ENCODE measurements at places on chromosomes 5 and 9.

GRCh38 chr9:27336829-27337228, 39.9 kb upstream of the EQTN start:
- no peak for DNase-seq

DNA sequence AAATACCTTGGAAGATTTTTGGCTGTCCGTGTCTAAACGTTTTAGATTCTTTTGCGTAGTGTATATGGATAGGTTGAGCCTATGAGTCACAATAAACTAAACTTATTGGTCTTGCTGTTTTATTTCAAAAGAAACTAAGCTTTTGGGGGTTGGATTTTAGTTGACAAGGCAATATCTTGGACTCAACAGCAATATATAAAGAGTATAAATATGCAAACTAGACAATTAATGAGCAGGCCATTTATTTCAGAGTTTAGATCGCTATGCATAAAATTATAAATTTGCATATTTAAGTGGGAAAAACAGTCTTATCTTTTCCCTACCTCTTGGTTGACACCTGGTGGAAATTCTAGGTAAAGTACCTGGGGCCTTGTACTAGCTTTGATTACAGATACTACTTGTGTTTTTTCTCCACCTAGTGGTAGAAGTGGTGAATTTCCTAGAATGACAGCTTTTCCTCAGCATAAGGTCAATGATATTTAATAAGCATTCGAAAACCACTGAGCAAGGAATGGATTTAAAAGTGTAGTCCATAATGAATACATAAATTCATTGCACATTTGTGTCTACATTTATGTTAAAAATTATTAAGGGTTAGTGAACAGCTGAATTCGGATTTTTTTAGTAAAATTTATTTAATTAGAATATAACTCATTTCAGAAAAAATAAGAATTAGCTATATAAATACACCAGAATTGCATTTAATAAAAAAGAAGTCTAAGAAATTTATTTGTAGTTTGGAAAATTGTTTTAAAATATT, 1.7 kb upstream of the ARRDC3 start:
- peak; percentile 75 for DNase-seq

- no peak for DNase-seq
Observed at GRCh38 chr5:149581931-149582768, 852 bp downstream of the ARHGEF37 start.

DNA sequence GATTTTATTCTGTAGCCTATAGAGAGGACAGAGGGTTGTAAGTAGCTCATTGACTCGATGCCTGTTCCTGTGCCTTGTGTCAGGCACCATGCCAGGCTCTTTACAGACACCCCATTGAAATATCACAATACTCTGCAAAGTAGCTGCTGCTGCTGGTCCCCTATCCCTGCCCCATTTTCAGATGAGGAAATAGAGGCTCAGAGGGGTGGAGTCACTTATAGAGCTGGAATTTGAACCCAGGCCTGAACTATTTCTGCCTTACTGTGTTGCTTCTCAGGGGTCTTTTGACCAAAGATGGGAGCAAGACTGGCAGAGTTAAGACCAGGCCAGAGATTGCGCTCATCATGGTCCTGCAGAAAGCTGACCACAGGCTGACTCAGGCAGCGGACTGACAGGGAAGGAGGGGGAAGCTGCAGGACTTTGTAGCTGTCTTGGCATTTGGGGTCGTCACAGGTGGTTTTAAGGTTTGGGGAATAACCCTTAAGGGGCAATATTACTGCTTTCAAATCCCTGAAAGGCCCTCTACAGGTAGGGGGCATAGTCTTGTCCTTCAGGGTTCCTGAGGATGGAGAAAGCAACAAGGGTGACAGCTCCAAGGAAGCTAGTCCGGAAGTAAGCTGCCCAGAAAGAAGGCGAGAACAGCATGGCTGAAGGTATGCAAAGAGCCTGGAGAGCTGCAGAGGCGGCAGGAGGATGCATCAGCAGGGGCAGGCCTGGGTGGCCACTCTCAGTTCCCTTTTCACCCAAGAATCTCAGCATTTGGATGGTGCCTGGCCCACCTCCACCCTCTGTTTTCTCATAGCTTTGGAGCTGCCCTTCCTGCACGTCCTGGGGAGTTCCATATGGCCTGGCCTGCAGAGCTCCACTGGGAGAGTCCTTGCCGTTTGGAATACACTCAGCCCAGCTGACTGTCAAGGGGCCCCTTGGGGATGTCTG, 18.3 kb upstream of the NDST1 start:
- peak; percentile 62 for DNase-seq

- DNase-seq, result no peak
Observed at GRCh38 chr9:8855046-8855445, 1055.5 kb upstream of the DMAC1 start.

GRCh38 chr5:102663749-102664530, 91.2 kb upstream of the PAM start:
- peak; percentile 38 for DNase-seq

- peak; percentile 1 for DNase-seq
Observed at GRCh38 chr5:95284572-95285408, at the start of gene MCTP1. Gene MCTP1 (minus strand): TSS chr5:95285094.

- DNase-seq, result no peak
Observed at GRCh38 chr5:149727336-149728035, 2.6 kb upstream of the PPARGC1B start.

DNA sequence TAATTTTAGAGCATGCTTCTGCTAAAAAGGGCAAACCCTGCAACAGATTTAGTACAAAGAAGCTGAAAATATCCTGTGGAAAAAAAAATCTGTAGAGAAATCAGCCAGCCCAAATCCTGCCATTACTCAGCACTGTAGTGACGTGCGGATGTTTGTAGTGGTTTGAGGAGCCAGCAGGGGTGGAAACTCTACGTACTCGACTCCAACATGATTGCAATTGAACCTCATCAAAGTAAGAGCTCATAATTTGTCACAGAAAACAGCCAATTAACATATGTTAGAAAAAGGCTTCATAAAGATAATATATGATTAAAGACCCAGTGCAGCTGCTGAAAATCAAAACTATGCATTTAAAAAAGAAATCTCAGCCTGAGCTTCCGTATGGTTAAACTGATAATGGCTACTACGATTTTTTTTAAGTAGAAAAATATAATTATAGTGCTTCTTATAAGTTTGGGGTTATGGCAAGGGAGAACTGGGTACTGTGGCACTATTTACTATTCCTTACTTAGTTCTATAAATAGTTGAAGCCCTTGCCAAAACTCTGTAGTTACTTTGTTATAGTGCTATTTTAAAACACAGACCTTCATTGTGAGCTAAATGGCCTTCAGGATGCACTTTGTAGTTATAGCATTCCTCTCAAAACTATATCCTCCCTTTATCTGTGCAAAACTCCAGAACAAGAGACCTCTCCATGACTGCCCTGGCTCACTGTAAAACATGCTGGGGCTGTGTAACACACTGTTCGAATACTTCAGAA, 49.4 kb downstream of the MEF2C start:
- DNase-seq, result peak; percentile 54

DNA sequence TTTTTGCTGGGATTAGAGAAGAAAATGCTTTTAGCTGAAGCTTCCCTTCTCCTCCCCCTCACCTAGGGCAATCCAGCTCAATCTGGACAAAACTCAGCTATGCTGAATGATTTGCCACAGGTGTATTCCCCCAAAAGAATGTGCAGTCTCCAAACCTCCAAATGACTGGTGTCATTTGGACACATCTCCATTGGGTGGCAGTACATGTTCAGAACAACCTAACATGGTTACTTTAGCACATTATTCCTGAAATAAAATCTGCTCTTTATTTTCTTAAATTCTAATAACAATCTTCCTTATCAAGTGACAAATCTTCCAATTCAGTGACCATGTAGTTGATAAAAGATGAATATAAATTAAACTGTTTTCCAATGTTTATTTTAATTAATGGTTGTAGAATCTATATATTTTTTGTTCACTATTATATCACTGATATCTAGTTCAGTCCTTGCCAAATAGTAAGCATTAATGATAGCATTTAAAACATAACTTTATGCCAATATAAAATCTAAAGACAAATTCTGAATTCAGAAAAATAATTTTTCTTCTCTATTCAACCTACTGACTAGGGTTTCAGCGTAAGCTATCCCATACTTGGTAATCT, 61.3 kb upstream of the MOCS2 start:
- peak; percentile 12 for DNase-seq

GRCh38 chr5:133967698-133968203, 674 bp downstream of the C5orf15 start:
- no peak for DNase-seq

DNA sequence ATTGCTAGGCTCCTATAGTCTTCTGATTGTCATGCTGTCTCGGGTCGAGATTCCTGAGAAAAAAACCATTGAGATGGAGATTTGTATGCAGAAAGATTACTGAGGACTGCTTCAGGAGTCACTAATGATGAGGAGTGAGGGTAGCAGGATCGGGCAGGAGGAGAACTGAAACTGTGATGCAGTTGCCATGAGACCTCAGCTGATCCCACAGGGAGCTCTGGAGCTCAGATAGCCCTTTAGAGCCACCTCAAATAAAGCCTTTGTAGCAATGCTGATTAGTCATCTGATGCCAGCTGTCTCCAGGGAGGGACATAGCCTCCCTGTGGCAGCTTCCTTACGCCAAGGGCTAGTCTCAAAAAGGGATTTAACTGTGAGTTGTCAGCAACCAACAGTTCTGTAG, 256.9 kb downstream of the DMAC1 start:
- no peak for DNase-seq

DNA sequence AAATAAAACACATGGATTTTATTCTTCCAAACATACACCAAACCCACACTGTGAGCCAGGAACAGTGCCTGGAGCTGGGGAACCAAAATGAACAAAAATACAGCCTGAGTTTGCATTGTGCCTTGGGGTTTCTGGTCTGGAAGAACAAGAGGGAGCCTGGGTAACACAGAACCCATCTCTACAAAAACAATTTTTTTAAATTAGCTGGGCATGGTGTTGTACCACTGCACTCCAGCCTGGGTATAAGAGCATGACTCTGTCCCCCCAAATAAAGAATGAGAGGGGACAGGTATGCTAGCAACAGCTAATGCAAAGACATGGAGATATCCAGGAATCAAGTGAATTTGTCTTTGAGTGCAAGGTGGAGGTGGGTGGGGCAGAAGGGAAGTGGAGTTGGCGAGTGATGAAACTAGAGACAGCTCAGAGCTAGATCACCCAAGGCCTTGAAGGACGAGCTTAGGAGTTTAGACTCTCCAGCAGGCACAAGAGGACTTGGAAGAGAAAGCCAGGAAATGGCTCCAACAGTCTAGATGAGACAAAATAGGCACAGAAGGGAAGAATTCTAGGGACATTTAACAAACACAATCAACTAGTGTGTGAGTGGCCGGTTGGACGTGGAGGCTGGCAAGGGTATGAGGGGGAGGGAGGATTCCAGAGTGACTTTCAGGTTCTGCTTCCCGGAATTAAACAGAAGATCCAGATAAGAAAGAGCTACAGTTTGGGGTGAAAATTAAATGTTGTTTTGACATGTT, 47.4 kb downstream of the FNBP1 start:
- DNase-seq, result peak; percentile 39

GRCh38 chr5:79285285-79285684, 49.4 kb downstream of the JMY start:
- DNase-seq, result no peak

DNA sequence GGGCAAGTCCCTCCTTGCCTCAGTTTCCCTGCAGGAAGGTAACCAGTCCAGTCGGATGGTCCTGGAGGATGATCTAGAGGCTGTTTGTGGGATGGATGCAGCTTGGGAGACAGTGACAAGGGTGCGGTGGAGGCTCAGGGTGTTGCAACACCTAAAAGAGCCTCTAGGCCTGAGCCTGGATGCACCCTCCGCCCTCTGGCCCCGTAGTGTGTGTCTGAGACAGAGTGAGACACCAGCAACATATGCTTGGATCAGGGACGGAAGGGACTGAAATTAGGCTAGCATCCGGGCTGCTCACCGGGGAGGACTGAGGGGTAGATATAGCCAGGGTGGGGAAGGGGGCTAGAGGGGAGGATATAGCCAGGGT, 1.1 kb downstream of the CRAT start:
- DNase-seq, result no peak

GRCh38 chr9:130290291-130291181, 25.0 kb downstream of the HMCN2 start:
- peak; percentile 48 for DNase-seq

Measured in astrocyte (in vitro differentiated cells and primary cell).